ENCODE measurements at places on chromosomes 12 and 14. TPM values are rescaled to one million over a fixed set of nuclear protein-coding genes. Genes with fewer than 3 reads are reported as not detected.

Gene AKAP3
- total RNA-seq: 2.3 TPM

Gene PTHLH
- total RNA-seq: 0.88 TPM

Gene FITM1
- not detected for total RNA-seq

Gene PPP2R5E
- total RNA-seq: 17.6 TPM

Gene HOXC5
- 0.78 TPM for total RNA-seq

Gene SRGAP1
- 2.3 TPM for total RNA-seq

Gene SLC5A8
- total RNA-seq: not detected

Gene ACSS3
- total RNA-seq: 0.12 TPM

Gene OR10P1
- total RNA-seq: not detected

Gene NOVA1
- not detected for total RNA-seq

Gene SAMD4A
- total RNA-seq: 8.6 TPM

Gene ST8SIA1
- total RNA-seq: 1.7 TPM

All from RPMI7951 (cell line).